Activated CD8-positive, alpha-beta memory T cell treated with anti-CD3 and anti-CD28 coated beads for 4 hours (primary cell): ENCODE measurements at places on chromosomes 7 and 10.

DNA sequence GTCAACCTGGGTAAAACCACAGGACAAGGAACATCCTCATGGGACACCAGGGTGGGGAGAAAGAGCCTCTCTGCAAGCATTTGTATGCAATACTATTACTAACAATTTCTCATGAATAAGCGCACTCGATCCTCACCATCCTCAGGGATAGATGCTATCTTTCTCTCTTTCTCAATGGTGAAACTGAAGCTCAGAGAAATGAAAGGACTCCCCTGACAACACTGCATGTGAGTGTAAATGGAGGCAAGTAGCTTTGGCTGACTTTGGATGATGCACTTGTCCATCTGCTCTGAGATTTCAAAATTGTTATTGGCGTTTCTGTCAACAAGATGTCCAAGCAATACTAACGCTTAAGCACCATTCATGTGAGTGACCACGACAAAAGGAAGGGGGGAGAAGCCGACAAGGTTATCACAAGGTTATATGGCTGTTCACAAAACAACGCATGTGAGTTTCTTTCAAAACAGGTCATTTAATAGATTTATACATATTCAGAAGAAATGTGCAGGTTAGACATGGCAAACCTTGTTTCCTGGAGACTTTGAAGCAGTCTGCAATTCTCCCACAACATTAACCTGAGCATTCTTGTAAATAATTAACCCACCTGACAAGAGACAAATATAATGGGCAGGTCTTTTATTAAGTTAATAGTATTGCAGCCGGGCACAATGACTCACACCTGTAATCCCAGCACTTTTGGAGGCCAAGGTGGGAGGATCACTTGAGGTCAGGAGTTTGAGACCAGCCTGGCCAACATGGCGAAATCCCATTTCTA lies 54.0 kb downstream of the IFIT5 start:
- no peak for DNase-seq

GRCh38 chr10:6070660-6071059 lies 8.5 kb upstream of the IL2RA start:
- DNase-seq = peak; percentile 36

DNA sequence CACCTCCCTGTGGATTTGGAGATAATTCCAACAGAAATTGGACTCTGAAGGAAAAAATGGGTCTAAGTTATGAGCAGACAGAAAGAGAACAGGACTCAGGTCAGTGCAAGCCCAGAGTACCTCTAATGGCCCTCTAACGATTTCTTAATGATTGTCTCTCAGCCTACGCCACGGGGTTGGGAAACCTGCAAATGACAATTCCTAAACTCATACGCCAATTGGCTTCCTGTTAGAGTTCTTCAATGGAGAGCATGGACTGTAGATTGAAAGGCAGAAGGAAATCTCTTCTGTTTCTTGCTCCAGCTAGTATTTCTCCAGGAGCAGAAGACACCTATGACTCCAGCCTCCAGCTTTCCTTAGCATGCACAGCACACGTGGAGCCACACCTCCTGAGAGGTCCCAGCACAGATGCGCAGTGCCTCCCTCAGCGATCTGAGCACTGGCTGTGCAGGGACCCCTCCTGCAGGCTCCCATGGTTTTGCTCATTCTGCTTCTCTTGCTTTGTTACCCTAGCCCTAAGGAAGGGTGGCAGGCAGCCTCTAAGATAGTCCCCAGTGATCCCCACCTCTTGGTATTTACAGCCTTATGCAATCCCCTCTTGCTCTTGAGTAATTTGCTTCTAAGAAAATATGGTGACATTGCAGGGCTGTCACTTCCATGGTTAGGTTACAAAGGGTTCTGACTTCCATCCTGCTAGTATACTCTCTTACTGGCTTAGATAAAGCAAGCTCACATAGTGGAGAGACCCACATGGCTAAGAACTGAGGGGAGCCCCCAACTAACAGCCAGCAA lies 30.1 kb downstream of the DENND11 start:
- DNase-seq = no peak

DNA sequence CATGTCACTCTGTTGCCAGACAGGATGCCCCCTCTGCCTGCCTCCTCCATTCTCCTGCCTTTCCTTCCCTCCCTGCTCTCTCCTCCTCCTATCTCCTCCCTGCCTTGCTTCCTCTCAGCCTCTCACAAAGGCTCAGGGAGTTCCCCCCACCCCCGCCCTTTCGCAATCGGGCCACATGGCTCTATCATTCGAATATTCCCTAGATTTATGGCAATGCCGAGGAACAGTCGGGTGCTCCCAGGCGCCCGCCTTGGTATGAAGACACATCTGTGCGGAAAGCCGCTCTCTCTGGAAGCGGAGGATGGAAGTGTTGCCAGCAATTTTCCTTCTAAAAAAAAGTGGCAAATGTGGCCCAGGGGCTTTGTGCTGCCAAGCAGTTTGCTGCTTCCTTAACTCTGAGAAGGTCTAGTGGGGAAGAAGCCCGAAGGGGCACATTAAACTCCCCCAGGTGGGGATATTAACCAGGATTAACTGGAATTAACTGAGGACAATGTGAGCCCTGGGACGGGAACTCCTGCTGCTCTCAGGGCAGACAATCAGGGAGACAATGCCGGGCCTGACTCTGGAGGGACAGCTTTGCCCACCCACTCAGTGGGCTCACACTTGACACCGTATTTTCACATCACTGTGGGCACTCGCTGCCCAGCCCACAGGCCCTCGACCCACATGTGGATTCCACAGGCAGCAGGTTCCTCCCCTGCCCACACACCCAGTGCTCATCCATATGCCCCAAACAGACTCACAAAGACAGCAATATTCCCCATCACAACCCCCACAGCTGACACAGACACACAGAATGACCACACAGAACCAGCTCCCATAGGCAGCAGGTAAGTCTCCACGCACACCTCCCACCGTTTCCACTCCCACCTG lies 88.4 kb upstream of the SMNDC1 start:
- DNase-seq = no peak

DNA sequence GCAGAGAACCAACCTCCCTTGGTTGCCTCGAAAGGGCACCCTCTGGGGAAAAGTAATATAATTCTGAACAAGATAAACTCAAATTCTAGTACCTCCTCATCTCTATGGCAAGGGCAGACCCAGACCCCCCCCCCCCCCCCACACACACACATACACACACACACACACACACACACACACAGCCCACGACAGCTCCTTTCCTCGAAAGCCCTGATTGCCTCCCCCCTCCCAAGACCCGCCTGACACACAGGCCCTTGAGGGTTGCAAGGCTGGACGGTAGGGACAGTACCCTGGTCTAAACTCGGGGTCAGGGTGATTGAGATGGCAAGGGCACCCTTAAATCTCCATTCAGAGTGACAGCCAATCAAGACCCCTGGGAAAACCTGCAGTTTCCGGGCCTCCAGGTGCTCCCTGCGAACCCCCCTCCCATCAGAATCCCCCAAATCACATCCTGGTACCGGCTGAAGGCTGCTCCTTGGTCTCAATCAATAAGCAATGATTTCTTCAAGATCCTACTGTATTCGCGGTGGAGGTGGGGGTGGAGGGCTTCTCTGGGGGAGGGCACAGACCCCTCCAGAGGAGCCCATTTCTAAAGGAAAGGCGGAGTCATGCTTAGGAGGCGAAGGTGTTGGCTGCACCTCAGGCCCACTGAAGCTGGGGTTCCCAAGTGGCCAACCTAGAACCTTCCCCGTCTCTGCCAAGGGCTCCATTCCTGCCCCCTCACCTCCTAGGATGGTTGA lies 100.7 kb downstream of the HIP1 start:
- no peak for DNase-seq

DNA sequence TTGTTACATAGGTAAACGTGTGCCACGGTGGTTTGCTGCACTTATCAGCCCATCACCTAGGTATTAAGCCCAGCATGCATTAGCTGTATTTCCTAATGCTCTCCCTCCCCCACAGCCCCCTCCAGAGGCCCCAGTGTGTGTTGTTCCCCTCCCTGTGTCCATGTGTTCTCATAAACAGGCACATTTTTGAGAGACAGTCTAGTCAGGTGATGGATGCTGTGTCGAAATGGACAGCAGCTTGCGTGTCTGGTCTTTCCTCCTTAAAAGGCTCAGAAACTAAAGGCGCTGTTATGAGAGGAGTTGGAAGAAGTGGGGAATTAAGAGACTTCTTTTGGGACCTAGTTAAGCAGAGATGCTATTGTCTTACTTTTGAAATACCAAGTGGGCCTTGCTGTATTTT lies 296.0 kb downstream of the BBS9 start:
- no peak for DNase-seq

DNA sequence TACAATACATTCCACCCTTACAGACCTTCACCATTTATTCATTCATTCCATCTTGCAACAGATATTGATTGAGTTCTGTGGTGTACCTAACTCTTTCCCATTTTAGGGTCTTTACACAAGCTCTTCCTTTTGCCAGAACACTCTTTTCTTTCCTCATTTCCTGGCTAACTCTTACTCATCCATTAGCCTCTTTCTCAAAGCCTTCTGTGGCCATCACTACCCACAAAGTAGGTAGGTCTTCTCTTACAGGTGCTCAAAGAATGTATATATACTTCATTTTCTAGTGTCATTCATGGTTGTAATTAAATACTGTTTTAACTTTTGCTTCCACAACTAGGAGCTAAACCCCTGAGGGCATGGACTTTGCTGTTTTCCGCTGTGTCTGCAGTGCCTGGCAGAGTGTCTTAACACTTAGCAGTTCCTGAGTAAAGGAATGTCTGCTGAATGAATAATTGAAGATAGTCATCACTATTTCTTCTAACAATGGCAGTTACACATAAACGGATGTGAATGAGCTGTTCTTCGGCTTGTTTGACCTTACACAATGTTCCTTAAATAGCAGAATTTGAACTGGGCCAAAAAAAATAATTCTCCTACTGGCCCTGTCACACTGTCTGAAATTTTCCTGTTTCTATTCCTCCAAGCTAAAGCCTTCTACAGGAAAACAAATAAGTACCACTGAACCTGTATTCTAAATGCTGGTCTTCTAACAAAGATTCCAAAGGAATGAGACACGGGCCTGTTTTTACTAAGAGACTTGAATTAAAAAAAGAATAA lies 15.1 kb downstream of the BCAP29 start:
- no peak for DNase-seq

DNA sequence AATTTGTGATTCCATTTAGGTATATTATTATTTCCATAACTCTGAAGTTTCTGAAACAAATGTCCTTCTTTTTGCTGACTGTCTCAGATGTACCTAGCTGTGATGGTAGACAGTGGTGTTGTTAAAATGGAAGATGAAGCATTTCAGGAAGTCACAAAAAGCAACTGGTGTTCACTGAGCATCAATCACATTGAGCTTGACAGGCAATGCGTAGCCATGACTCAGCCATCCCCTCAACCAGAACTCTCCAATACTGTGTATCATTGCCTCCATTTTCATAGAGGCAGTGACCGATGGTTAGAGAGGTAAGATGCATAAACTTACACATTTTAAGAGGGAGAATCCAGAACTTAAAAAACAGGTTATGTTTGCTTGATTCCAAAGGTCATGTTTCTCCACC lies 434.0 kb downstream of the INHBA start:
- no peak for DNase-seq

- no peak for DNase-seq
Measured at GRCh38 chr10:59905066-59905730, 1.2 kb downstream of the CCDC6 start.

- DNase-seq = no peak
Measured at GRCh38 chr10:33120700-33121099, 162.7 kb upstream of the ITGB1 start.

DNA sequence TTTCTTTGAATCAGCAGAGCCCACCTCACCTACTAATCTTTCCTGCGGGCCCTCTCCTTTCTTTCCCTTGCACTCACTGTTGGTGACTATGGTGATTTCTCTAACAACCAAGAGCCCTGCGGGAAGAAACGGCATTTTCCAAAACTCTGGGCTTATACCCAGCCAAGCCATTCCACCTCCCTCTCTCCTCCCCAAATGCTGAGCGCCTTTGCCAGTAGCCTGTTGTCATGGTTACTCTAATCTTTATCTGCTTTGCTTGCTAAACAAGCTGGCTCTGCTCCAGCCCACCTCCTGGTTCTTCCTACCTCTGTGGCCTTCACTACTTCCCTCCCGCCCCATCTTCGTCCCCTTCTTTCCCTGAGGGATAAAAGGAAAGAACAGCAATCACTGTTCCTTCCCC lies 86.7 kb downstream of the DGKI start:
- DNase-seq = no peak

DNA sequence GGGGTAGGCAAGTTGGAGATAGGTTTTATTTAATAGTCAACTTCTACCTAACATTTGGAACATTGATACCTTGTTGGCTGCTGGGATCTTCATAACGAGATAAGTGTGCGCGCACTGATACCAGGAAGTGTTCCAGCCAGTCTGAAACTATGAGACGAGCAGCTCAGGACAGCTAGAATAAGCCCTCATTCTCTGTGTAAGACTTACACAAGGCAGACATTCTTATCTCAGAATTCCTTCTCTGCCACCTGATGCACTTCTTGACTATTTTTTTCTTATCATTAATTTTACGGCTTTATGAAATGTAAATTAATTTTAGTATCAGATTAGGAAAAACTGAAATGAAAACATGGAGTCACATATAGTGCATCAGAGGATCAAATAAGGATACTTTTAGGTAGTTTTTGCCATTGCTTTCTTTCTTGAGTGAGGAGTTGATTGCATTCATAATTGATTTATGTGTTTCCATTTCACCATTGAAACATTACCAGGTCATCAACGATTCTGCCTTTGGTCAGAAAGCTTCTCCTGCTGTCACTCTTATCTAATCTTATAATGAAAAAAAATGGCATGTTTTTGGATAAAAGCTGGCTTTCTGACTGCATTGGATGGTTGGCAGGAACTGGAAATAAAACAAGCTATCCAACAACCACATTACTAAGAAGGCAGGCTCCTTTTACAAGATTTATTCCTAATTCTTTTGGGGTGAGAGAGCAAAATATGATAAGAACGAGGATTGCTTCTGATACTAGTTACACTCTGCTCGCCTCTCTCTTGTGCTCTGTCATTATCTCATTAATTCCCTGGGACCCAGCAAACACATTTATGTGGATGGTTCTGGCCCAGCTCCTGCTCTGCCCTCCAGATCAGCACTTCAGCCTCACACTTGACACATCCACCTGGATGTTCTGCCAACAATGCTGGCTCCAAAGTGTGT lies 40.4 kb upstream of the ABCB5 start:
- no peak for DNase-seq

- DNase-seq = no peak
Measured at GRCh38 chr7:129166745-129167144, 21.7 kb upstream of the SMO start.

GRCh38 chr10:11891776-11892486 lies 68.8 kb downstream of the PROSER2 start:
- DNase-seq = no peak

DNA sequence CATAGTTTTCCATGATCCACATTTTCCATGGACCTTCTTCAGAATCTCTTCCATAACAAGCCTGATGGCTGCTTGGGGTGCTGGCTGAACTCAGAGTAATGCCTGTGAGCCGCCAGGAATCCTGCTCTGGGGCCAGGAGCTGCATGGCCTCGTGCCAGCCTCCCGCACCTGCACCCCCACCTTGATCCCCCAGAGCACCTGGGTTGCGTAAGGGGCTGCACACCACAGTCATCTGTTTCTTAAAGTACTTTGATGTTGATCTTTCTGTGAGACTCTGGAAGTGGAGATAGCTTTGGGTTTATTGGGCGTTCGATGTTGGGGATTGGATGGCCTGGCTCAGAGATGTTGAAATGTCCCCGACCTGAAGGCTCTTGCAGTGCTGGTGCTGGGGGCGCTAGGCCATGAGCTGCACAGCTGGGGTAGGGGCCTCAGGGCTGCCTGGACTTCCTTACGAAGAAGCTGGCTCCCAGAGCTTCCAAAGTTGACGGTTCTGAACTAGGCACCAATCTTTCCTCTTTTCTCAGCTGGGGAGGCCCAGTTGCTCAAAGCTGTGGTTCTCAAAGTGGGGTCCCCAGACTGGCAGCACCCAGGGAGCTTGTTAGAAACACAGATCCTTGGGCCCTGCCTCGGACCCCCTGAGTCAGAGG lies 534.0 kb downstream of the DNAJB6 start:
- DNase-seq = no peak
